ENCODE measurements at places on chromosomes 16 and 17. TPM values are rescaled to one million over a fixed set of nuclear protein-coding genes. Genes with fewer than 3 reads are reported as not detected.
A peak's percentile ranks its signal among the peaks of the same experiment; 100 is the strongest.

EPN3 gene
- 33.4 TPM for total RNA-seq

DNA sequence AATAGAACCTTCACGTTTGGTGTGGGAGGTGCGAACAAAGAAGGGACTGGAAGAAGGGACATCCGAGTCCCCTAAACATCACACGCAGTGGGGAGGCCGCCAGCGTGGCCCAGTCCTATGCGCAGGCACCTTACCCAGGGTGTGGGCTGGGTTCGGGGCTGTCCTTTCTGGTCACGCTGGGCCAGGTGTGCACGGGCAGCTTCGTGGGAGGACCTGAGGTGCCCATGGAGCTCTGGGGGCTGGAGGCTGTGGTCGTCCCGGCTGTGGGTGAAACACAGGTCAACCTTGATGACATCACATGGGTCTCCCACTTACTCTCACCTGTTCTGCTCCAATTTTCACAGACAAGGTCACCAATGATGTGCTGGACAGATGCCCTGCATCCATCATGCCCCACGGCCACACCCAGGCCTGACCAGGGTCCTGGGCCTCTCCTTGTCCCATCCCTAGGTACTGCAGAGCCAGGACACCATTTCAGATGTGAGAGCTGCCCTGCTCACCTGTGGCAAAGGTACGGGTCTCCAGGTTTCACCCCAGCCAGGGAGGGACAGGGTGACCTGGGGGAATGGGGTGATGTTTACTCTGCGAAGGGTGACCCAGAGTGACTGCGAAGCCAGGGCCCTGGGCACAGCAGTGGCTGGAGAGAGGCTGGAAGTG, 3.1 kb downstream of the CD300C start:
- no peak overlapping the region for H3K27ac ChIP-seq
- DNase-seq = no peak
- H3K36me3 ChIP-seq = no peaks in the 10 kb centered on the region
- H3K4me3 ChIP-seq = no peak overlapping the region
- H3K4me1 ChIP-seq = no peaks in the 10 kb centered on the region
- H3K27me3 ChIP-seq = no peaks in the 10 kb centered on the region

TEKT5 gene
- not detected for total RNA-seq

MFAP4 gene
- 46.5 TPM for total RNA-seq

- no peak overlapping the region for H3K4me3 ChIP-seq
- H3K36me3 ChIP-seq = no peaks in the 10 kb centered on the region
- H3K27ac ChIP-seq = no peak overlapping the region
- peaks cover 7% of the 10 kb centered on the region for H3K4me1 ChIP-seq
- DNase-seq = peak; percentile 89
- H3K27me3 ChIP-seq = no peaks in the 10 kb centered on the region
Observed at GRCh38 chr17:41801374-41802271, 10.1 kb downstream of the P3H4 start.

DNA sequence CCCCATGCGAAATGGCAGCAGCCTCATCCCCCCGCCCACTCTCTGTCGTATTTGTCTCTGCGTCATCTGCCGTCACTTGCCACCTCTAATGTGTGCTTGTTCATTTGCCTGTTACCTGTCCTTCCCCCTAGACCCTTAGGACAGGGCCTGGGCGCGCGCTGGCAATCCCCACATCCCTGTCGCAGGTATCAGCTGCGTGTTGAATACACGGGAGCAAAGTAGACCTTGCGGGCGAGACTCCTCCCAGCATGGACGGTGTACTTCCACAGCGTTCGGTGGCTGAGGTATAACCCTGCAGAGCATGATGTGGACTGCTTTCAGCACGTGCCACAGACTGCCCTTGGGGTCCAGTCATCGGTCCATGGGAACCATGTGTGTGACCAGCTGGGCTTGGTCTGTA, 170.1 kb upstream of the CHMP6 start:
- H3K4me1 ChIP-seq = no peaks in the 10 kb centered on the region
- no peak overlapping the region for H3K4me3 ChIP-seq
- H3K27ac ChIP-seq = no peak overlapping the region
- H3K36me3 ChIP-seq = no peaks in the 10 kb centered on the region
- no peaks in the 10 kb centered on the region for H3K27me3 ChIP-seq

- H3K36me3 ChIP-seq = no peaks in the 10 kb centered on the region
- H3K4me1 ChIP-seq = no peaks in the 10 kb centered on the region
- DNase-seq = no peak
- no peaks in the 10 kb centered on the region for H3K27me3 ChIP-seq
- no peak overlapping the region for H3K4me3 ChIP-seq
- H3K27ac ChIP-seq = no peak overlapping the region
Observed at GRCh38 chr16:8982816-8983215, 19.1 kb upstream of the USP7 start.
